Upper lobe of left lung (tissue), 6 donors: ENCODE measurements at places on chromosomes 6 and 20.
A peak's percentile ranks its signal among the peaks of the same experiment; 100 is the strongest.

DNA sequence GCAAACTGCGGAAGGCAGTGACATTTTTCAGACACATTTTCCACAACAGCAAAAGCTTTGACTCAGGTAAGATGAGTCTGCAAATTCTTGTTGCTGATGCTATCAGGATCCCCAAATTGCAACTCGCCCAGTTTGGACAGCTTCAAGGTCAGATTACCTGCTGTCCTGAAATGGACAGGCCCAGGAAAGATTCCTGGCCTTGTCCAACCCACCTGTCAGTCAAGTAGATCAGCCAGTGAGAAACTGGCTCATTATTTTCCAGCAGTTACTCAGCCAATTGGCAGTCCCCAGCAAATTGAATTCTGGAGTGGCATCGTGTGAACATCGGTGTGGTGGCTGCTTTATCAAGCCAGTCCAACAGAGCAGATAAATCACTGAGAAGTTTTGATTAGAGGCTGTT lies 84.5 kb upstream of the SNAP25 start:
- H3K27me3 ChIP-seq = no peaks in the 10 kb centered on the region
- H3K36me3 ChIP-seq = no peaks in the 10 kb centered on the region
- H3K4me1 ChIP-seq = no peaks in the 10 kb centered on the region
- no peak overlapping the region for H3K4me3 ChIP-seq
- H3K27ac ChIP-seq = no peak overlapping the region

DNA sequence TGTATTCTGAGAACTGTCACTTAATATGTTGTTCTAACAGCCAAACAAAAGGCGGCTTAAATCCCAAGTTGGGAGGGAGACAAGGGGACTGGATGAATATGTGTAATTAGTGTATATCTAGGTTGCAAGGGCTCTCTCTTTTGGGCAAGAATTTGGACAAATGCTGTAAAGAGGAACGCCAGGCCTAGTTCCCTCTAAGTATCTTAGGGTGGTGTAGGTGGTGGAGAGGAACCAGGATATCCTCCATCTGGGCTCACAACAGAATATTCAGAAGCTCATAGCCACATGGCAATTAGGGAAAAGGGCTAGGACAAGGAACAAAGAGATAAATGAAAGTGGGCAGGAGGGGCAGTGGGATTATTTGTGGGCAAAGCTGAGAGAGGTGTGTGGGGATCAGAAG lies 149.5 kb downstream of the LRFN2 start:
- H3K4me3 ChIP-seq = no peak overlapping the region
- no peak for DNase-seq
- H3K4me1 ChIP-seq = no peaks in the 10 kb centered on the region
- H3K36me3 ChIP-seq = no peaks in the 10 kb centered on the region
- no peak overlapping the region for H3K27ac ChIP-seq
- H3K27me3 ChIP-seq = no peaks in the 10 kb centered on the region

GRCh38 chr20:3781153-3781910 lies at the start of gene SPEF1:
Gene SPEF1, minus strand, starts transcription at chr20:3781448. Its CDS starts 161 bp downstream, at chr20:3781287.
- peaks cover 47% of the 10 kb centered on the region for H3K4me1 ChIP-seq
- peak within 1 kb of the TSS; percentile 26 for H3K27ac ChIP-seq
- H3K36me3 ChIP-seq = no peaks in the 10 kb centered on the region

- H3K27me3 ChIP-seq = no peaks in the 10 kb centered on the region
- no peaks in the 10 kb centered on the region for H3K4me1 ChIP-seq
- H3K4me3 ChIP-seq = no peak overlapping the region
- DNase-seq = no peak
- no peak overlapping the region for H3K27ac ChIP-seq
Observed at GRCh38 chr6:111096246-111096645, 8.9 kb downstream of the SLC16A10 start.

- no peak overlapping the region for H3K4me3 ChIP-seq
- no peak overlapping the region for H3K27ac ChIP-seq
- H3K4me1 ChIP-seq = no peaks in the 10 kb centered on the region
- no peaks in the 10 kb centered on the region for H3K27me3 ChIP-seq
- DNase-seq = peak; percentile 85
- no peaks in the 10 kb centered on the region for H3K36me3 ChIP-seq
Observed at GRCh38 chr6:170093658-170094596, 197.0 kb downstream of the DLL1 start.

GRCh38 chr20:50005471-50005981 lies 22.7 kb downstream of the SNAI1 start:
- H3K36me3 ChIP-seq = no peaks in the 10 kb centered on the region
- DNase-seq = no peak
- peaks cover 13% of the 10 kb centered on the region for H3K4me1 ChIP-seq
- H3K4me3 ChIP-seq = no peak overlapping the region

DNA sequence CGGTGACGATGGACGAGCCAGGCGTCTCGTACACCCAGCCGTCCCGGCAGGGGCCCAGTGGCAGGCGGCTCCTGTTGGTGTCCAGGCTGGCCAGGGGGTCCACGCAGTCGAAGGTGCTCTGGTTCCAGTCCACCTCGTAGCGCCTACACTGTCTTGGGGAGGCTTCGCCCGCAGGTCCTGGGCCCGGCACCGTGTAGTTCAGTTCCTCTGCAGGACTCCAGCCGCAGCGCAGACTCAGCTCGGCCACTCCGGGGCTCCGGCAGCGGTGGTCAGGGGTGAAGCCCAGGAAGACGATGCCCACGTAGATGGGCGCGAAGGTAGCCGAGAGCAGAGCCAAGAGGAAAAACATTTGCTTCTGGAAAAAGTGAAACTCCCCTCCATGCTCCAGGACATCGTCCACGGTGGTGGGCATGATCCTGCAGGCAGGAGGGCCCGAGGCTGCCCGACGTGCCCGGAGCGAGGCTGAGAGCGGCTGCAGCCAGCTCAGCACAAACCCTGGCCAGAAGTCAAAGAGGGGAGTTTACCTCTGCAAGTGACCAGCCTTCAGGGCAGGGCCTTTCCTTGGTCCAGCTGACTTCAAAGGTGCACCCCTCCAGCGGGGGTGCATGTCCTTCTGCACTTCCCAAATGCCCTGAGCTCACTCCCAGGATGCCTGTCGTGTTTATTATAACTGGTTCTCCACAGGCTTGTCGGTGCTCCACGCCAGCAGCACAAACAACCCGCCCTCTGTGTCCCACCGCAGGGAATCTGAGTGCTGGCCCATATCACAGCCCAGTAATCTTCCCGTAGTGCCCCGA lies at the start of gene SLC22A2:
SLC22A2 (minus strand) TSS at position 476 of the 797 bp plus-strand sequence; CDS start at position 412, 64 bp downstream.
- H3K4me1 ChIP-seq = no peaks in the 10 kb centered on the region
- no peak within 1 kb of the TSS for H3K4me3 ChIP-seq

GRCh38 chr6:32903952-32904351 lies 36.9 kb downstream of the HLA-DMB start:
- no peaks in the 10 kb centered on the region for H3K27me3 ChIP-seq
- no peak for DNase-seq
- H3K4me3 ChIP-seq = no peak overlapping the region

DNA sequence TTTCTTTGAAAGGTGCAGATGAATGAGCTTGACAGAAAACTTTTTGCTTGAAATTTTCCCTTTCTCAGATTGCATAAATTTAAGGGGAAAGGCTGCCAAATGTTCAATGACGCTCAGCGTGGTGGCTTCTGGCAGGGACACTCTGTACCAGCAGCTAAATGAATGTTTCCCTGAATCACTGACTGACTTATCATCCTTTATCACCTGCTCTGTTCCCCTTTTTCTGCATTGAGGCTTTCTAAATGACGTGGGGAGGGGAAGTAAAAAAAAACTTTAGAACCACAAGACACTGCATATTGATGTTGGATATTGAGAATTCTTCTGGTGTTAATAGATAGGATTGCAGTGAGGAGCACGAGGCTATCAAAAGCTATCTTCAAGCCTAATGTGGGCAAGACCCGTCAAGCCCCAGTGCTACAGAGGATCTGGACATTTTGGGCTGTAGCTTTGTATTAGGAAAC lies 46.9 kb upstream of the ENPP5 start:
- H3K36me3 ChIP-seq = no peaks in the 10 kb centered on the region
- no peaks in the 10 kb centered on the region for H3K27me3 ChIP-seq
- peak overlapping the region; percentile 55 for H3K27ac ChIP-seq
